A673 (cell line): ENCODE measurements at places on chromosomes 5 and 9.

GRCh38 chr9:84169240-84169639 is 171.3 kb downstream of the SLC28A3 start:
- DNase-seq = no peak

- no peak for DNase-seq
Measured at GRCh38 chr5:36943584-36943983, 67.0 kb downstream of the NIPBL start.

- DNase-seq = peak; percentile 39
Measured at GRCh38 chr5:57692582-57693487, 210.2 kb upstream of the ACTBL2 start.

DNA sequence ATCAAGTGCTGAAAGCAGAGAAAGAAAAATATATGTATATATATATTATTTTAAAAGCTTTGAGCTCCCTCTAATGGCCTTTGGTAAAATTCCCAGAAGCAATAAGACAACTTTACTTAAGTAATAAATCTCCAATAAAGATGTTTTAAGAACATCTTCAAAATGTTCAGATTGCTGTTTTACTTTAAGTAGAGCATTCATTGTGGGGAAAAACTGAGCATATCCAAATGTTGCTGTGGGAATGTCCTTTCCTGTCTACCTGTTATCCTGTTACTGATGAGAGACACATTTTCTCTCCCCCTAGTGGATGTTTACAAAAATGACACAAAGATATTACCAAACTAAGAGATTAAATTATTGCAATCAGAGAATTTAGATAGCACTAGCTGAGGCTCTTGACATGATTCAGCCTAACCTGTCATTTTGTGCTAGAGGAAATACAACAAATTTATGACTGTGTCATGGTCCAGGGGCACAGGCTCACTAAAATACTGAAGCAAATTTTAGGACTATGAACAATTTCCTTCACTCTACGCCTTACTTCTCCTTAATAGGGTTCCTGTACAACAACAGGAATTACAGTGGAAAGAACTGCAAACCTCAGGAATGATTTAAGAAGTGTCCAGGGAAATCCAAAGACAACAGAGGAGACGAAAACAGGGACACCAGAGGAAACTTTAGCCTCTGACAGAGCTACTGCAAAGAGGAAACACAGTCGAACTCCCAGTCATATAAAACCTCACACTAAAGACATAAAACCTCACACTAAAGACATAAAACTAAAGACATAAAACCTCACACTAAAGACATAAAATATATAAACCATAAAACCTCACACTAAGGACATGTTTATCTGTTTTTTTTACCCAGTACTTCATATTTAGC is 24.3 kb upstream of the PRRC1 start:
- DNase-seq = peak; percentile 62

- no peak for DNase-seq
Measured at GRCh38 chr5:158814521-158814920, 285.2 kb downstream of the EBF1 start.

DNA sequence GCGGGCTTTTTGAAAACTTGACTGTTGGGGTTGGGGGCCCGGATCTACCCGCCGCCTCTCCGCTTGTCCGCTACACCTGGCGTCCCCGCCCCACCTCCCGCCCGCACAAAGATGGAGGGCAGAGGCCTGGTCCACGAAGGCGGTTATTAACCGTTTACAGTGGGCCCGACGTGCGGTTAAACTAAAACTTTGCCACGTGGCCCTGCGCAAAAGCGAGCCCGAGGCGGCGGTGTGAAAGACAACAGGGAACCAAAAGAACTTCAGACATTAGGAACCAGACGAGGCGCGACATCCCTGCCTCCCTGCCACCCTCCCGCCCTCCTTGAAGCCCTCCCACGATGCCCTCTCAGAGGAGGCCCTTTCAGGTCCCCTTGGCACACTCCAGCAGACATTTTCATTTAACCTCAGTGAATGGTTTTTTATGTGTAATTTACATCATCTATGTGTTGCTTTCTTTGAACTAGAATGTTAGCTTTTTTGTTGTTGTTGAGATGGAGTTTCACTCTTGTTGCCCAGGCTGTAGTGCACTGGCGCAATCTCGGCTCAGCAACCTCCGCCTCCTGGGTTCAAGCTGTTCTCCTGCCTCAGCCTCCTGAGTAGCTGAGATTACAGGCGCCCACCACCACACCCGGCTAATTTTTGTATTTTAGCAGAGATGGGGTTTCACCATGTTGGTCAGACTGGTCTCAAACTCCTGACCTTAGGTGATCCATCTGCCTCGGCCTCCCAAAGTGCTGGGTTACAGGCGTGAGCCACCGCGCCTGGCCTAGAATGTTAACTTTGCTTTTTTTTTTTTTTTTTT is 999 bp upstream of the HNRNPA0 start:
- no peak for DNase-seq

- DNase-seq = no peak
Measured at GRCh38 chr5:73296772-73297171, 123.8 kb downstream of the TMEM174 start.

- DNase-seq = peak; percentile 63
Measured at GRCh38 chr5:142386137-142387023, 61.6 kb upstream of the SPRY4 start.

DNA sequence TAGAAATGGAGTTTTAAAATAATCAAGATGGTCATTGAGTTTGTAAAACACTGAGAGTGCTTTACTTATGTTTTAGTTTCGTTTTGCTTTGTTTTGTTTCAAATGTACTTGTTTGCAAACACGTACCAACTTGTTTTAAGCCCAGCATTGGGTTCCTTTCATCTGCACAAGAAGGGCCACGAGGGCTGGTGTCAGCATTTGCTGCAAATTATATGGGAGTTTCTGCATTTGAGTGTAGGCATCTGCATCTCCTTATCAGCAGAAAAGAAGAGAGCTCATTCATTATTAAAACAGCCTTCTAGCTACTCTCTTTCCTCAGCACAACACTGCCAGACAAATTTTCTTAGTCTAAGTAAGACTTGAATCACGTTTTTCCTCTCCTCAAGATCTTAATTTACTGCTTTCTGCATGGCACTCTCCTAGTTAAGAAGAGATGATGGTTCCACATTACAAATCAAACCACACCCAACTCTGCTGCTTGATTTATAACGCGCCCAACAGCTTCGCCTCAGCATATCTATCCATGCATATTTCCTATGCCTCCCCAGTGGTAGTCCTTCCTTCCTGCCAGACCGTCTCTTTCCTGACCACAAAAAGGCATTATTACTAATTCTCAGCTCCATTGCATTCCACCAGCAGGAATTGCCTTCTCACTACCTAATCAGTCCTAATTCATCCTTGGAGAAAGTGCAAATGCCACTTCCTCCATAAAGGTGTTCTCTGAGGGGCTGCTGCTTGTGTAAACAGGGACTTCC is 95.2 kb upstream of the CAST start:
- peak; percentile 96 for DNase-seq

- no peak for DNase-seq
Measured at GRCh38 chr5:7976411-7977190, 107.7 kb downstream of the MTRR start.

DNA sequence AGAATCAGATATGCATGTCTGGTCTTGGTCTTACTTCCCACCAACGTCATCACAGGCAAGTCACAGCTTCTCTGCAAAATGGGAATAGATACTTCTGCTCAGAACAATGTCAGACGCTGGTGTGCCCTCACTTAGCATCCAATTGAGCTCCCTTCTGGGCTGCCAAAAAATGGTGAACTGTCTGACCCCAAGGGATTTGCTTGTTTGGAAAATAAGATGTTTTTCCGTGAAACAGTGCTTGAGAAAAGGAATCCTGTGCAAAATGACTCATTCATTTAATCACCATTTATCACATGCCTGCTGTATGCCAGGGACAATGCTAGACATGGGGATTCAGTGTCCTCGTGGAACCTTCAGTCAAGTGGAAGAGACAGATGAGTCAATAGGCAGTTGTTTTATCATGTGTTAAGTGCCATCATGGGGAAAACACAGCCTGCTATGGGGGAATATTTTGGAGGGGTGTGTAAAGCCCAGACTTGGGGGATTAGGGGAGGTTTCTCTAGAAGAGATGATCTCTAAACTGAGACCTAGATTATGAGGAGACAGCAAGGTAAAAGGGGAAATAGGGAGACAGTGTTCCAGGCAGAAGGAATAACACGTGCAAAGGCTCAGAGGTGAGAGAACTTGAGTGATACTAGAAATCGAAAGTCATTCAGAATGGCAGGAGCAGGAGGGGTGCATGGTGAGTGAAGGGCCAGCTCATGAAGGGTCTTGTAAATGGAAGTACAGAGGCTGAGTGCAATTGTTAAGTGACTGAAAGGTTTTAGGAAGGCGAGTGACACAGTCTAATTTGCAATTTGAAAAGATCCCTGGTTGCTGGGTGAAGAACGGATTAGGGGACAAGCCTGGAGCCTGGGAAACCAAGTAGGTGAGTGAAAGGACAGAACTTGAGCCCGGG is 3.9 kb downstream of the NIPAL4 start:
- peak; percentile 39 for DNase-seq

DNA sequence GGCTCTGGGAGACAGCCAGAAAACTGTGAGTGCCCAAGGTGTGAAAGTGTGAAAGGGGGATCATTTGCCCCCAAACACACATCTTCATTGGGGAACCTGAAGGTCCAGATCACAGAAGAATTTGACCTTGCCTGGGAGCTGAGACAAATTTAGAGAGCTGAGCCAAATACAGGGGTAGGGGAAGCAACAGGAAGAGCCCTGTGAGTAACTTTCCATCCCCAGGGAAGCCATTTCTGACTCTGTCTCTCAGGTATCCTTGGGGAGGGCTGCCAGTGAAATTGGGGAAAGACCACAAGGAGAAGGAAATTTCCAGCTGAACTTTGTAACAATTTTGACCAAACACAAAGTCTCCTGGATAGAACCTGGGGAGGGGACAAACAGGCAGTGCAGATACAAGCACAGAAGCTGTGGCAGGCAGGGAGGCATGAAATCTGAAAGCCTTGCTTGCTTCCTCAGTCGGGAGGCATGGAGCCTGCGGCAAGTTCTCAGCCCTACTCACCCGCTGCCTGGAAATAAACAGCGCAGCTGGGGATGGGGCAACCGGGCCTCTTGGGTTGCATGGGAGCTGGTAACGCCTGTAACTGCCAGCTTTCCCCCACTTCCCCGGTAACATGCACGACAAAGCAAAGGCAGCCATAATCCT is 31.5 kb upstream of the ZCCHC9 start:
- no peak for DNase-seq

DNA sequence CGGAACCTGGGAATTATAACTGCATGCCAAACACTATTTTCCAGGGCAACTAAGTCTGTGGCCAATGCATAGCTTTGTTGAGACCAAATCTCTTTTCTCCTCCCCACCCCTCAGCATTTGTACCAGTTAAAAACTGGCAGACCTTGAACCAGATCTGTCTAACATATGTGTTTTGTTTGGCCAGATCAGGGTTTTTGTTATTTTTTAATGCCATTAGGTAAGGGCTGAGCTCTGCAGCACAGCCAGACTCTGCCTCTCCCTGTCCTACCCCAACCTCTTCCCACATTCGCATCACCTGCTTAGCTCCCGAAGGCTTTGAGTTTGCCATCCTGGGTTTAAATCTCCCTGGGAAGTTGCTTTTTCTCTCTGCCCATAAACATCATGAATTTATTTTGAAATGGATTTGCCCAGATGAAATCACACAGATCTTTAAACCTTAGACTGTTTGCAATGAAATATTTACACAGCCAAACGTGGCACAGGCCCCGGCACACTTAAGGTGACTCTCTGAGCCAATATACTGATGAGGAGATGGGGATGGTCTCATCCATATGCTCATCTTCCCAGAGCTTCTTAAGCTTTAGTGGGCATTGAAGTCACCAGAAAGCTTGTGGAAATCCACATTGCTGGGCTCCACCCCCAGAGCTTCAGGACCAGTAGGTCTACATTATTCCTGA is 54.0 kb upstream of the ALDH1B1 start:
- no peak for DNase-seq

- no peak for DNase-seq
Measured at GRCh38 chr9:104774132-104774531, 10.2 kb downstream of the NIPSNAP3B start.

- DNase-seq = no peak
Measured at GRCh38 chr9:111843971-111844370, 49.2 kb upstream of the SHOC1 start.

- DNase-seq = no peak
Measured at GRCh38 chr9:70020991-70021571, 22.6 kb upstream of the MAMDC2 start.

DNA sequence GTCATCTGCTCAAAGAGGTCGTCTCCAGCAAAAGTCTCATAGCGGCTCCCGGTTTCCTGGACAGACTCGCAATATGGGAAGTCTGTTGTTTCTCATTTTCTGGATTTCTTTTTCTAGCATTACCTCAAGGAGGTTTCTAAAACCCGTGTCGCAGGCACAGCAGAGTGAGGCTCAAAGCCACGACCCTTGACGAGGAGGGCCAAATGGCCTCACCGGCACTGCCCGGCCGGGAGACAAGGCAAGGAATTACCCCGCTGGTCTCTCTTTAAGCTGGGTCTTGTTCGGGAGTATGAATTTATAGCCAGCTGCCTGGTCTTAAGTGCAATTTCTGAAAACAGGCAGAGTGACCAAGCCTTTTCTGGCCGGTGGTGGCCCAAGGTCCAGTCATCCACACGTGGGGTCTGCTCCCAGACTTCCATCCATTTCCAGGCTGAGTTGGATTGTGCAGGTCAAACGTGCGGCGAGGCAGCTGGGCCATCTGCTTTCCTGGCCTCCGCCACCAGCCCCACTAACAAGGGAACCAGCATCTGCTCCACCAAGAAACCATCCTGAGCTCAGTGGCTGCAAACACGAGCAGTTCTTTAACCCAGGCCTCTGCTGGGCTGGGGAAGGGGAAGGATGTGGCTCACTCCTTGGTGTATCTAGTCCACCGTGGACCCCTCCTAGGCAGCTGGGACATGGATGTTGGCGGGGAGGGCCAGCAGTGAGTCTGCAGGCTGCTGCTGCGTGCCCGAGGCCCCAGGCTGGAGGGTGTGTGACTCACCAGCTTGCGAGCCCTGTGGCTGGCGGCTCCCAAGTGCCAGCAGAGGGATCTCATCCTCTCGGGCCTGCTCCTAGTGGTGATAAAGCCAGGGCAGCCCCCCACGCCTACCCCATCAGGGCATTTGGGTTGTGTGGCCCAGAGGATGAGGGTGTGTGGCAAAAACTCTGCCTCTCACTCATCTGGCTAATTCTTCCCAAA is 55.6 kb upstream of the COL5A1 start:
- DNase-seq = peak; percentile 48

GRCh38 chr5:67730917-67731474 is 484.6 kb upstream of the PIK3R1 start:
- no peak for DNase-seq

GRCh38 chr5:61621202-61621650 is 289.2 kb downstream of the ZSWIM6 start:
- no peak for DNase-seq

GRCh38 chr5:171776770-171777759 is 8.6 kb upstream of the SMIM23 start:
- DNase-seq = no peak

- no peak for DNase-seq
Measured at GRCh38 chr5:156680831-156681230, 169.3 kb upstream of the PPP1R2B start.

DNA sequence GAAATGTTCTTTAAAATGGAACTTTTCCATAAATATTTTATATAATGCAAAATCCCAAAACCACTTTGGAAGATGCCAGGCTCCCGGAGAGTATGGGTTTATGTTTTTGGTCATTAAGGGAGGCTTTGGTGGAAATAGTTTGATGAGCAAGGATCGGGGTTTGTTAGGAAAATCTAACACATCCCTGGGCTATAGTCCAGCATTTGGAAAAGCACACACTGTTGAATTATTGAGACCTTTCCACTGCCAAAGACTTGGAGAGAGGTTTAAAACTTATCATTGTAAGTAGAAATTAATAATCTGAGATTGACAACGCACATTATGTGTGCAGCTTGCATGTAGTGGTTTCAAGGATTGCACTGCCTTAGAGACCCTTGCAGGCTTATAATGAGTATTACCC is 156.3 kb downstream of the PARP8 start:
- no peak for DNase-seq

GRCh38 chr9:4386819-4387218 is 87.0 kb upstream of the GLIS3 start:
- DNase-seq = no peak
